ENCODE measurements at places on chromosomes 4 and X.

DNA sequence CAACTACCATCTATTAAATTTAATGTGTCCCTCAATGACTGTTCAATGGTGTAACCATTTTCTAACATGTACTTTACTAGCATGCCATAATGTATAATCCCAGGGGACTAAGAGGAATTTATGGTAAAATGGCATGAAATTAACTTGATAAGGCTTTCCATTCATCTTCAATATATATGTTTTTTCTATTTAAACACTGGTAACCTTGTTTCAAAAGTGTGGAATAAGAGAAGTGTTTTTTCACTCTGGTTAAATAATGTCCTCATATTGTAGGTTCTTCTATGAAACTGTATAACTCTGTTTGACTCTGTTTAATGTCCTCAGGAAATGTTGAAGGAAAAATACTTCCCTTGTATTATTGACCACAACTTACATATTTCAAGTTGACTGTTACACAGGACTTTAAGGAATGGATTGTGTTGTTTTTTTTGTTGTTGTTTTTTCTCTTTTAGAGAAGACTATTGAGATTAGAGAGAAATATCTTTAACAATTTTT lies 113.8 kb upstream of the ARSJ start:
- H3K36me3 ChIP-seq: no peaks in the 10 kb centered on the region
- no peak overlapping the region for H3K27ac ChIP-seq
- no peak for DNase-seq
- no peak overlapping the region for H3K4me3 ChIP-seq

- peaks cover 46% of the 10 kb centered on the region for H3K4me1 ChIP-seq
- H3K27me3 ChIP-seq: no peaks in the 10 kb centered on the region
- peak overlapping the region; percentile 87 for H3K27ac ChIP-seq
- peak overlapping the region; percentile 86 for H3K4me3 ChIP-seq
- H3K36me3 ChIP-seq: peaks cover 29% of the 10 kb centered on the region
Measured at GRCh38 chrX:130084631-130085237, 25.6 kb downstream of the ELF4 start.

DNA sequence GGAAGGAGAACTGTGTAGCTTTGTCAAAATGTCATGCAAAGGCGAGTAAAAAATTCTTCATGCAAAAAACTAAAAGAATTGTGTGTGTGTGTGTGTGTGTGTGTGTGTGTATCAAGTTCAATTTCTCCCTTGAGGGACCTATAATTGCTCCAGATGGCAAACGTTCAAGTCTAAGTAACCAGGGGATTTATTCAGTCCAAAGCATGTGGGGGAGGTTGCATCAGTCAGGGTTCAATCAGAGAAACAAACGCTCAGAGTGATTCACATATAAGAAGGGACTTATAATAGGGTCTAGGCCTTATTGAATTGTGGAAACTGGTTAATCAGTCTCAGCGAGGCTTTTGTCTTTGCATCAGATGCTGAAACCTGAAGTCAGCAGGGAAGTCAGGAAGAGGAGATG lies 5.0 kb downstream of the DCAF8L1 start:
- no peaks in the 10 kb centered on the region for H3K4me1 ChIP-seq
- H3K27me3 ChIP-seq: no peaks in the 10 kb centered on the region
- no peaks in the 10 kb centered on the region for H3K36me3 ChIP-seq
- H3K27ac ChIP-seq: no peak overlapping the region
- no peak for DNase-seq
- H3K4me3 ChIP-seq: no peak overlapping the region

- no peak overlapping the region for H3K4me3 ChIP-seq
- H3K4me1 ChIP-seq: no peaks in the 10 kb centered on the region
- DNase-seq: no peak
- no peaks in the 10 kb centered on the region for H3K36me3 ChIP-seq
- no peak overlapping the region for H3K27ac ChIP-seq
Measured at GRCh38 chrX:45454290-45454689, 253.6 kb upstream of the DIPK2B start.

GRCh38 chr4:183202523-183202922 lies 103.5 kb downstream of the WWC2 start:
- H3K36me3 ChIP-seq: no peaks in the 10 kb centered on the region
- no peak overlapping the region for H3K4me3 ChIP-seq

DNA sequence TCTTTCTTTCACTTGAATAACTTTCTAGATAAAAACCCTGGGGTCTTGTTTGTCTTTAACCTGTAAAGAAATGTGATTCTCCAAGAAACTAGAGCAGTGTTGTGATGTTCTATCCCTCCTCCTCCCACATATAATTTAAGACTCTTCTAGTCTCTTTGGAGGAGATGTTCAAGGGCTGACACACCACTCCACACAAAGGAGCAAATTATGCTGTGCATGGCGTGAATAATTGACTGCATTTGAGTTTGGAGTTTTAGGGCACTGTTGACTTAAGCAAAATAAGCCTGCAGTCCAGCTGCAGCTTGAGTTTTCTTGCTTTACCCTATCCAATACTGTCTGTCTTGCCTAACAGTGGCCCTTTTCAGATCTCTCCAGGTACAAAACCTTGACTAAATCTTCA lies 119.7 kb downstream of the CHRDL1 start:
- no peak overlapping the region for H3K27ac ChIP-seq
- no peak for DNase-seq
- peaks cover 4% of the 10 kb centered on the region for H3K4me1 ChIP-seq
- H3K4me3 ChIP-seq: no peak overlapping the region
- H3K36me3 ChIP-seq: no peaks in the 10 kb centered on the region

DNA sequence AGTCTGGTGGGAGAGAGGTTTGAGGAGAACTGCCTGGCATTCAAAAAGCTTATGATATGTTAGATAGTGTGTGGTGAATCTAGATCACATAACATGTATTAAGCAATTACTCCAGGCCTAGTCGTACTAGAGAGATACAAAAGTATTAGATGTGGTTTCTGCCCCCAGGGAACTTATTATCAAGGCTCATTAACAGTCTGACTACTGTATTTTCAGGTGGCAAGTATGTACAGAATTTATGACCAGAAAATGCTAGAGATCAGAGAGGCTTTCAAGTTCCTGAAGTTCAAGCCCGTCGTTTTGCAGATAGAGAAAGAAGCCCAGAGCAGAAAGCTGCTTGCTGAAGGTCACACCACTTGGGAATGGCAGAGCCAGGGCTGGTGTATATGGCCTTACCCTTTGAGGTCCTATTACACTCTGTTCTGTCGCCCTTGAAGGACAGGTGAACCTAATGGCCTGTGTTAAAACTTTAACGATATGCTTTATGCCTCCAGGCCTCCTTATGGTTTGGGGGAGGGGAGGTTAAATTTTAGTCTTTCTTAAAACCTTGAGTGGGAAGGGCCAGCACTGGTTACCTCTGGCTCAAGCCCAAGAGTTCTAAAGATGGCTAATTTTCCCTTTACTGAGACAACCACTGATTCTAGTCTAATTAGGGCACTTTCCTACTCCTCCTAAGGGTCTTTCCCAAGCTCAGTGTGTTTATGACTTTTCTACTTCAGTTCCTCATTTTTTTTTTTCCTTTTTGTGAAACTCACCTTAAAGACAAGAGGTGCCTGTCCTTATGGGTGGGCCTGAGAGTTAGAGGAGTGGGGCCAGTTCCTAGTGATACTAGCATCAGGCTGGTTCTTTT lies 19.9 kb downstream of the TMEM164 start:
- DNase-seq: no peak
- no peak overlapping the region for H3K4me3 ChIP-seq
- no peaks in the 10 kb centered on the region for H3K27me3 ChIP-seq
- H3K36me3 ChIP-seq: peaks cover 8% of the 10 kb centered on the region
- no peaks in the 10 kb centered on the region for H3K4me1 ChIP-seq

GRCh38 chrX:14032406-14032805 lies 2.7 kb upstream of the GEMIN8 start:
- no peaks in the 10 kb centered on the region for H3K36me3 ChIP-seq
- no peak for DNase-seq
- H3K27me3 ChIP-seq: peaks cover 14% of the 10 kb centered on the region
- no peak overlapping the region for H3K4me3 ChIP-seq
- H3K27ac ChIP-seq: no peak overlapping the region
- H3K4me1 ChIP-seq: peaks cover 19% of the 10 kb centered on the region

DNA sequence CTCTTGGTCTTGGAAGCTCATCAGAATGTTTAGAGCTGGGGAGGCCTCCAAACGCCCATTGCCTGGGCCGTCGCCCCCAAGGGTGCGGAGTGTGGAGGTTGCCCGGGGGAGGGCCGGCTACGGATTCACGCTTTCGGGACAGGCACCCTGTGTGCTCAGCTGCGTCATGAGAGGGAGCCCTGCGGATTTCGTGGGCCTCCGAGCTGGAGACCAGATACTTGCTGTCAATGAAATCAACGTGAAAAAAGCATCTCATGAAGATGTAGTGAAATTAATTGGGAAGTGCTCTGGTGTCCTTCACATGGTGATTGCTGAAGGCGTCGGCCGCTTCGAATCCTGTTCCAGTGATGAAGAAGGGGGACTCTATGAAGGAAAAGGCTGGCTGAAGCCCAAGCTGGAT lies 23.3 kb downstream of the RGS12 start:
- no peak overlapping the region for H3K4me3 ChIP-seq
- DNase-seq: no peak
- H3K36me3 ChIP-seq: no peaks in the 10 kb centered on the region
- no peaks in the 10 kb centered on the region for H3K27me3 ChIP-seq
- H3K4me1 ChIP-seq: no peaks in the 10 kb centered on the region

DNA sequence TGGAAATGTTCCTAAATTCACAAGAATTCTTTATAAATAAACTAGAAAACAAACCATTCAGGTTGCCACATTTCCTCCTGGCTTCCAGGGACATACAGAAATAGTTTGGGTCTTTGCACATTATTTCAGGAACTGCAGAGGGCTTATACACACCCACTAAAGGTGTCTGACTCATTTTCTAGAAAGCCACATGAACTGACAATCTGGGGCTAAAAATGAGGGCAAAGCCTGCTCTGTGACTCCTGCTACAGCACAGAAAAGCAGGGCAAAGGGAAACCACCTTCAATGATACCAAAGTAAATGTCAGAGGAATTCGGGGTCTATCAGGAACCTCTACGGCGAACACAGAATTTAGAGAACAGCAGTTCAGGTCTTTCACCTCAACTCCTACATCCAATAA lies 112.2 kb upstream of the MAP3K15 start:
- H3K27ac ChIP-seq: peak overlapping the region; percentile 57
- peak; percentile 21 for DNase-seq
- peaks cover 25% of the 10 kb centered on the region for H3K36me3 ChIP-seq
- H3K4me1 ChIP-seq: peaks cover 44% of the 10 kb centered on the region

GRCh38 chrX:19630776-19631707 lies 115.7 kb upstream of the MAP3K15 start:
- no peak for DNase-seq
- no peaks in the 10 kb centered on the region for H3K27me3 ChIP-seq
- peaks cover 13% of the 10 kb centered on the region for H3K36me3 ChIP-seq
- H3K4me1 ChIP-seq: peaks cover 31% of the 10 kb centered on the region
- no peak overlapping the region for H3K4me3 ChIP-seq

DNA sequence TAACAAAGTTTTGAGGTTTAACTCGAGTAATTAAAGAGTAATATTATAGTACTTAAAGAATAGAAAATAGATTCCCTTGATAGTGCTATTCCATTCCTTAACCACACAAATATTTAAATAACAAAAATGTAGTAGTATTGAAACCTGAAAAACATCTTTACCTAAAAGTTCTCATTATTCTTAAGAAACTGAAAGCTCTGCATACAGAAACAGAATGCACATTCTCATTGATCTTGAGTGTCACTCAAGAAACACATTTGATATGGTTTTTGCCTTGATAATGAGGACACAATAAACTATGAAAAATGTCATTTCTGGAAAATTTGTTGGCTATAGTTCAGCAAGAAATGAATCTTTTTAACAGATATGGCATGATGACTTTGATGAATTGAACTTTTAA lies 268.5 kb downstream of the COL25A1 start:
- peaks cover 11% of the 10 kb centered on the region for H3K27me3 ChIP-seq
- no peak overlapping the region for H3K27ac ChIP-seq
- H3K36me3 ChIP-seq: no peaks in the 10 kb centered on the region

DNA sequence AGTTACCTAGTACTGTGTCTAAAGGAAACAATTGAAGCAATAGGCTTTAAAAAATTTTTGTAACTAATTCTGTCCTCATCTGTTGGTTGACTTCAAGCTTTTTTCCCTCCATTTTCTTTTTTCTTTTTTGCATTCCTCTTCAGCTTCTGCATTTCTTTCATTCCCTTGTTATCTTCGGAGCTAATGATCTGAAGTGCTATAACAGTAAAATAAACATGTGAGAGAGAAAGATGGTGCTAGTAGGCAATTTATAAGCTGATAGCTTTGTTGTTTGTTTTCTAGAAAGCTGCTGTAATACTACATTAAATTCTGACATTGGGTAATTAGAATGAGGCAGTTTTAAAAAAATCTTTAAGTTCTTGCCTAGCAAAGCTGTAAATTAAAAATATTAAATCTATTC lies 37.1 kb downstream of the PTPN13 start:
- H3K27me3 ChIP-seq: no peaks in the 10 kb centered on the region
- H3K36me3 ChIP-seq: no peaks in the 10 kb centered on the region
- H3K27ac ChIP-seq: no peak overlapping the region
- no peak overlapping the region for H3K4me3 ChIP-seq
- no peaks in the 10 kb centered on the region for H3K4me1 ChIP-seq

DNA sequence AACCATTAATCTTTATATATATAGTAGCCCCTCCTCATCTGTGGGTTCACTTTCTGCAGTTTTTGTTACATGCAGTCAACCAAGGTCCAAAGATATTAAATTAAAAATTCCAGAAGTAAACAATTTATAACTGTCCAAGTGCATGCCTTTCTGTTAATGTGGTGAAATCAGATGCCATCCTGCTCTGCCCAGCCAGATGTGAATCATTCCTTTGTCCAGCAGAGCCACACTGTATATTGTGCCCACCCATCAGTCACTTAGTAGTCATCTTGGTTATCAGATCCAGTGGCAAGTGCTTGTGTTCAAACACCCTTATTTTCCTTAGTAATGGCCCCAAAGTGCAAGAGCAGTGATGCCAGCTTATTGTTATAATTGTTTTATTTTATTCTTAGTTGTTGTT lies 17.2 kb upstream of the PRDM5 start:
- no peak for DNase-seq
- no peak overlapping the region for H3K27ac ChIP-seq
- H3K27me3 ChIP-seq: peaks cover 4% of the 10 kb centered on the region
- no peak overlapping the region for H3K4me3 ChIP-seq

DNA sequence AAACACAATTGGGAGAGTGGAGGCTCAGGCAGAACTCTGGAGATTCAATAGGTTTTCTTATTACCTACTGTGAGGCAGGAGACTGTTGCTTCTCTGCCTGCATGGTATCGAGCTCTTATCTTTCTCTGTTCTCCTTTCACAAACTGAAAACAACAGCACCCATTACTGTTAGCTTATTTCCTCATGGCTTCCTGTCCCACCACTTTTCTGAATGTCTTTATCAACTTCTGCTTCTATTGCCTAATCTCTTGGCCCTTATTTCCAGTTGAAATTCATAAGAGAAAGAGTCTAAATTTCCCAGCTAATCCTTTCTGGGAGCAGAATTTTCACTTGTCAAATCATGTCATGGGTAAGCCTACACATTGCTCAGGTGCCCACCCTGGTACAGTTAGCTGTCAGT lies 46.8 kb upstream of the NDST3 start:
- peaks cover 3% of the 10 kb centered on the region for H3K4me1 ChIP-seq
- no peak for DNase-seq
- H3K4me3 ChIP-seq: no peak overlapping the region
- H3K27me3 ChIP-seq: no peaks in the 10 kb centered on the region

GRCh38 chr4:92483341-92483740 lies 179.6 kb downstream of the GRID2 start:
- H3K36me3 ChIP-seq: no peaks in the 10 kb centered on the region
- H3K4me3 ChIP-seq: no peak overlapping the region
- H3K4me1 ChIP-seq: no peaks in the 10 kb centered on the region
- no peak for DNase-seq
- no peaks in the 10 kb centered on the region for H3K27me3 ChIP-seq

- peak; percentile 89 for DNase-seq
- peaks cover 6% of the 10 kb centered on the region for H3K36me3 ChIP-seq
- peak overlapping the region; percentile 90 for H3K27ac ChIP-seq
- H3K4me3 ChIP-seq: peak overlapping the region; percentile 76
Measured at GRCh38 chr4:26197018-26197779, 123.6 kb upstream of the RBPJ start.
